Vagina (tissue), 2 donors: ENCODE measurements at places on chromosomes 3 and 15. TPM values are rescaled to one million over a fixed set of nuclear protein-coding genes. Genes with fewer than 3 reads are reported as not detected.

The CHRNA3 gene
- total RNA-seq, result 3.7 TPM

DNA sequence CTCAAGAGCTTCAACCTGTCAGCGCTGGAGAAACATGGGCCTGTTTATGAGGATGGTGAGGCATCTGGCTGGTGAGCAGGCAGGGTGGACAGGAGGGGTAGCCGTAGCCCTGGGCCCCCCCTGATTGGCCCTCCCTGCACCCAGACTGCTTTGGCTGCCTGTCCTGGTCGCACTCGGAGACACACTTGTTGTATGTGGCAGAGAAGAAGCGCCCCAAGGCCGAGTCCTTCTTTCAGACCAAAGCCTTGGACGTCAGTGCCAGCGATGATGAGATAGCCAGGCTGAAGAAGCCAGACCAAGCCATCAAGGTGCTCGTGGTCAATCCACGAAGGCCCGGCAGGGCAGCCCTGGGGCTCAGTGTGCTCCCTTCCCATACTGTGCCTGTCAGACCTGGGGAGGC is 1.8 kb downstream of the APEH start:
- DNase-seq, result no peak

- DNase-seq, result no peak
Observed at GRCh38 chr3:141802316-141803077, 39.3 kb downstream of the GRK7 start.

DNA sequence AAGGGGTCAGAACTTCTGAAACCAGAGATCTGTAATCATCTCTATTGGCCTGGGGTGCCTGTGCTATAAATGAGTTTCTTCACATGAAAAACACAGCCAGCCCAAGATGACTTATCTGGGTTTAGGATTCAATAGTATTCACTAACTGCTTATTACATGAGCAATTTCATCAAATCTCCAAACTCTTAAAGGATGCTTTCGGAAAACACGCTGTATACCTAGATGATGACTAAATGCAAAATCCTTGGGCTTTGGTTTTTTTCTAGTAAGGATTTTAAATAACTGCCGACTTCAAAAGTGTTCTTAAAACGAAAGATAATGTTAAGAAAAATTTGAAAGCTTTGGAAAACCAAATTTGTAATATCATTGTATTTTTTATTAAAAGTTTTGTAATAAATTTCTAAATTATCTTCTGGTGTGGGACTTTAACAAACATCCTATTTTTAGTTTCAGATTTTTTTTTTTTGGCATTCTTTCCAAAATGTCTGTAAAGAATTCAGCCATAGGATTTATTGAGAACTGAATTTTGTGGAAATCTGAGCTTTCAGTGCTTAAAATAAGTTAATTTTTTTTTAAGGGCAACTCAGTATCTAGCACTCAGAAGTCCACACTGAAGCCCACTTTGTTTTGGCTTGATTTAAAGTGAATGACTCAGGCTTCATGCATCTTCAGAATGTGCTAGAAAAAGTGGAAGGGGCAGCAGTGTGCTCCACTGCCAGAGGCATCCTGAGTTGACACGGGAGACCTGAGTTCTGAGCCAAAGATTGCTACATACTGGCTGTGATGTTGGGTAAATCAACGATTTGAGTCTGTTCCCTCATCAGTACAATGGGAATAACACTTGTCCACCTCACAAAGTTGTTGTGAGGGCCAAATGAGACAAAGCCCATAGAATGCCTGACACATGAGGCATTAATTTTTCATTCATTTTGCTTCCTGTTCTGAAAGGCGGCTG is 18.7 kb downstream of the TMEM43 start:
- DNase-seq, result peak; percentile 88

DNA sequence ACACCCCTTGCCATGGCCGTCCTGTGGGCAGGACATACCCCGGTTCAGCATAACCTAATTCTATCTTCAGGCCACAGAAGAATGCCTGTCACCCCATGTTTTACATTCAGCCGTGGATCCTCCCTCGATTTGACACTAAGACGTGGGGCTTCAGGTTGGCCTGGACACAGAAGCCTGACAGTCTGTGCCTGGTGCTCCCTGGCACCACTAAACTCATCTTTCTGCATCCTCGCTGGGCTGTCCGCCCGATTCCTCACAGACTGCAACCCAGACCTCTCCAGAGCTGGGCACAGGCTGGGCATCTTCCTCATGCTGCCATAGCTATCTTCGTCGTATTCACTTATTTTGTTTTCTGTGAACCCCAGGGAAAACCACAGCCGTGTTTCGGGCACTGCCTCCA is 117.8 kb upstream of the IQSEC1 start:
- no peak for DNase-seq

DNA sequence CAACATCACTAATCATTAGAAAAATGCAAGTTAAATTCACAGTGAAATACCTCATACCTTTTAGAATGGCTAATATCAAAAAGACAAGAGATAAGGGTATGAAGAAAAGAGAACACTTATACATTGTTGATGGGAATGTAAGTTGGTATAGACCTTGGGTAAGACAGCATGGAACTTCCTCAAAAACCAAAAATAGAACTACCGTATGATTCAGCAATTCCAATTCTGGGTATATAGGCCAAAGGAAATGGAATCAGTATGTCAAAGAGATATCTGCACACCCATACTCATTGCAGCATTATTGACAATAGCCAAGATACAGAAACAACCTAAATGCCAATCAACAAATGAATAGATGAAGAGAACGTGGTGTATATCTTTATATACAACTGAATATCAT is 166.8 kb upstream of the LRRN1 start:
- no peak for DNase-seq

GRCh38 chr15:50813089-50813488 is 47.6 kb upstream of the SPPL2A start:
- DNase-seq, result no peak
